ENCODE measurements at places on chromosomes 16 and 17. TPM values are rescaled to one million over a fixed set of nuclear protein-coding genes. Genes with fewer than 3 reads are reported as not detected.

Gene RHBDL1
- total RNA-seq, result 2.7 TPM

Gene ANKFN1
- total RNA-seq, result 0.20 TPM

Gene CARD14
- total RNA-seq, result not detected

Gene TMEM238L
- total RNA-seq, result not detected

Gene P3H4
- total RNA-seq, result 123 TPM

Gene CES5A
- not detected for total RNA-seq

Gene TBX2
- 63.1 TPM for total RNA-seq

Gene WDR45B
- total RNA-seq, result 72.4 TPM

Gene GAS2L2
- 0.07 TPM for total RNA-seq

Gene COL1A1
- 2,981 TPM for total RNA-seq

Gene OMG
- 0.30 TPM for total RNA-seq

Gene MARCHF10
- total RNA-seq, result under 0.01 TPM

Gene RAMP2
- 0.46 TPM for total RNA-seq

Gene MAP2K6
- total RNA-seq, result 0.72 TPM

Gene ARHGDIA
- 216 TPM for total RNA-seq

Gene ITGAX
- total RNA-seq, result not detected

Gene CPNE7
- 1.3 TPM for total RNA-seq

Gene PLLP
- total RNA-seq, result not detected

Gene PRKCA
- 34.0 TPM for total RNA-seq

Gene SDR42E2
- not detected for total RNA-seq

Gene HES7
- not detected for total RNA-seq

Gene NLRC3
- under 0.01 TPM for total RNA-seq

Gene DNASE1L2
- 0.92 TPM for total RNA-seq

Gene CD300H
- total RNA-seq, result not detected

Gene TNFRSF17
- 0.10 TPM for total RNA-seq

Gene RDM1
- not detected for total RNA-seq

Gene TBC1D3I
- total RNA-seq, result 0.07 TPM

Gene RAB11FIP4
- 0.23 TPM for total RNA-seq

Gene ZNF597
- 2.1 TPM for total RNA-seq

Gene CDK5R1
- total RNA-seq, result 0.78 TPM

Gene CDK3
- 3.4 TPM for total RNA-seq

Gene OR3A3
- total RNA-seq, result not detected

Gene CLEC18A
- total RNA-seq, result 0.86 TPM

Gene RCVRN
- not detected for total RNA-seq

Gene CNGB1
- not detected for total RNA-seq

All from smooth muscle cell of the pulmonary artery (primary cell).